ENCODE measurements at places on chromosomes 2 and 18. TPM values are rescaled to one million over a fixed set of nuclear protein-coding genes. Genes with fewer than 3 reads are reported as not detected.

Gene PJVK
- polyA plus RNA-seq, result 0.22 TPM

Gene SPP2
- not detected for polyA plus RNA-seq

Gene TACR1
- polyA plus RNA-seq, result not detected

Gene CD8B
- 4.9 TPM for polyA plus RNA-seq

Gene TBR1
- polyA plus RNA-seq, result not detected

Gene SERPINB10
- not detected for polyA plus RNA-seq

Gene NEU4
- polyA plus RNA-seq, result not detected

Gene FAM136A
- polyA plus RNA-seq, result 28.8 TPM

Gene DTYMK
- 32.2 TPM for polyA plus RNA-seq

Gene ZSWIM2
- not detected for polyA plus RNA-seq

Gene DYNAP
- not detected for polyA plus RNA-seq

Gene TUBA4B
- polyA plus RNA-seq, result not detected

Gene SERPINB4
- not detected for polyA plus RNA-seq

Gene NFATC1
- 19.8 TPM for polyA plus RNA-seq

Gene MSTN
- not detected for polyA plus RNA-seq

Gene DES
- polyA plus RNA-seq, result not detected

Gene TCF7L1
- not detected for polyA plus RNA-seq

Gene ANKRD30BL
- not detected for polyA plus RNA-seq

Gene ALLC
- not detected for polyA plus RNA-seq

Gene RAX
- polyA plus RNA-seq, result not detected

Gene ALK
- not detected for polyA plus RNA-seq

Gene KCNG2
- polyA plus RNA-seq, result not detected

Gene NCL
- 299 TPM for polyA plus RNA-seq

Gene HJURP
- polyA plus RNA-seq, result 1.4 TPM

Gene PROKR1
- polyA plus RNA-seq, result not detected

Gene SCRN3
- polyA plus RNA-seq, result 11.7 TPM

Gene FABP1
- polyA plus RNA-seq, result not detected

Gene KRTCAP3
- 2.0 TPM for polyA plus RNA-seq

Gene PCARE
- not detected for polyA plus RNA-seq

Gene INPP4A
- 27.9 TPM for polyA plus RNA-seq

Gene ST8SIA3
- not detected for polyA plus RNA-seq

Gene GKN2
- polyA plus RNA-seq, result not detected
